Stimulated activated CD4-positive, alpha-beta T cell treated with anti-CD3 and anti-CD28 coated beads, Interleukin-12 subunit alpha, Interleukin-12 subunit beta, amount 100 ng/mL, for 48 hours (primary cell): ENCODE measurements at places on chromosomes 7 and 10.
A peak's percentile ranks its signal among the peaks of the same experiment; 100 is the strongest.

GRCh38 chr7:142776206-142776844 lies 5.6 kb downstream of the PRSS2 start:
- DNase-seq: no peak

DNA sequence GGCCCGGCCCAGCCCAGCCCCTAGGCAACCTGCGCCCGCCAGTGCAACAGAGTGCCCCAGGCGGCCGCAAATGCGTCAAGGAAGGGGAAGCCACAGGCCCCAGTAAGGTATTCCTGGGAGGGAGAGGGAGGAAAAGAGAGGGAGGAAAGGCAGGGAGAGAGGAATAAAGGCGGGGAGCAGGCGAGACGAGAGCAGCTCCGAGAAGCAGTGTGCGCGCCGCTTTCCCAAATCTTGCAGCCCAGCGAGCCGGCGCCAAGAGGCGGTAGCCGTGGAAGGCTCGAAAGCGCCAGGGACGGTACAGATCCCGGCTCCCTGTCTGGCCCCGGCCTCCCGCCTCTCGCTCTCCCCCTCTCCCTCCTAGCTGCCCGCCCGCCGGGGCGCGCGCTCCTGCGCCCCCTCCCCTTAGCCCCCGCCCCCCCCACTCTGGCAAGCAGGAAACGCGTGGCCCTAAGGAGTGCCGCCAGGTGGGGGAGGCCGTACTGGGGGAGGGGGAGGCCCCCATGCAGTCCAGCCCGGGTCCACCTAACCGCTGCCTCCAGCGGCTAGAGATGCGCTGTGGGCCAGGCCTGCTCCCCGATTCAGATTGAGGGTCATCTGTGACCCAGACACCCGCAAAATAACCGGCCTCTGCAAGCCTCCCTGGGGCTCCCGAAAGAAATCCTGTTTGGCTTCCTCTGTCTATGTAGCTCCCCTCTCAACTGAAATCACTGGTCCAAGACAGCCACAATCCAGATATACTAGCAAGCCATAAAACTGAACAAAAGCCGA lies 4.3 kb downstream of the HOXA10 start:
- DNase-seq: no peak

GRCh38 chr7:30070052-30070451 lies 41.8 kb downstream of the PLEKHA8 start:
- DNase-seq: no peak

DNA sequence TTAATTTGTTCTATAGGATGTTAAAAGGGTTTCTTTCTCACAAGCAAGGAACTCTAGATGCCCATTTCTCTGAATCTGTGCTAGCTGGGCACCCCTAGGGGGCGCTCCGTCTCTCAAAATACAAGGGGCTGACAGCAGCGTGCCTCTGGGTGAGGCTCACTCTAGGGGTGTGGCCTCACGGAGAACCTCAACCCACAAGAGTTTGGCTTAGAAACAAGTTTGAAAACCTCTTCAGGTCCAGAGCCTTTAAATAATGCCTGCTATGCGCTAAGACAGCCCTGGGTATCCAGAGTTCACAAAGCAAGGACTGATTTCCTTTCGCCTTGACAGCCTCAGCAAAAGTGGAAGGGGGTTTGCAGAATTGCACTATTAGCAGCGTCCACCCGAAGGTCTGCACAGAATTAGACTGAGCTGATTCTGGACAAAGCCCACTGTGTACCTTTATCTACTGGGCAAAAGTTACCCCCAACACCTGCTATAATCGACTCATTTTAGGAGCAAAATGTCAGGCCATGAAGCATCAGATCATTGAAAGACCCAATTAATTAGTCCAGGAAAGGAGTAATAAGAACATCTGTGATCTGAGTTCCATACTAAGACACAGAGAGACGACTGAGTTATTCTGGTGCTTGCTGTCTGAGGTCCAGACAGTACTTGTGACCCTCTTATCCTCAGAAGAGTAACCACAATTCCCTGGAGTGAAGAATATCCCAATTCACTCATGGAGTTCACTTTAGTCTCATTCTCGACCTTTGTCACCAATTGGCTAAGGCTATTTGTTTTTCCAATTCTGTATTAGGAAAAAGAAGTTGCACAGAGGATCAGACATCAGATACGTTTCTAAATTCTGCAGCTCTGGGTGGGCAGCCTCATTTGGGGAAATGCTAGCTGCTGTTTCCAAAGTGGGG lies 574 bp upstream of the CPED1 start:
- DNase-seq: peak; percentile 79

GRCh38 chr7:117411539-117411938 lies 15.8 kb downstream of the ASZ1 start:
- no peak for DNase-seq

- DNase-seq: no peak
Measured at GRCh38 chr10:79179164-79179956, 110.6 kb downstream of the ZMIZ1 start.

DNA sequence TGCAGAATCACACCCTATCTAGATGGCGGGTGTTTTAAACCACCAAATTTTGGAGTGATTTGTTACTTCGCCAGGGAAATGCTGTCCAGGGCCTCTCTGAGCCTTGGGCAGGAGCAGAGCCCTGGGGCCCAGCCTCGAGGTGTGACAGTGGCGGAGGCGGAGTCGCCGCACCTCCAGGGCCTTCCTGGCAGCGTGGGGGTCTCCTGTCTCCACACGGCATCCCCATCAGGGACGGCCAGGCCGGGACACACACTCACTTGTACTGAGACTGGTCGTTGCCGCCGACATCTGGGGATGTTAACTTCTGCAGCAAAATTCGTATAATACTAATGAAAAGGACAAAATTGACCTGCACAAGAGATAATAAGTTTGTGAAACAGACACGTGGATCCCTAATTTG lies 110.7 kb downstream of the VIPR2 start:
- DNase-seq: no peak

DNA sequence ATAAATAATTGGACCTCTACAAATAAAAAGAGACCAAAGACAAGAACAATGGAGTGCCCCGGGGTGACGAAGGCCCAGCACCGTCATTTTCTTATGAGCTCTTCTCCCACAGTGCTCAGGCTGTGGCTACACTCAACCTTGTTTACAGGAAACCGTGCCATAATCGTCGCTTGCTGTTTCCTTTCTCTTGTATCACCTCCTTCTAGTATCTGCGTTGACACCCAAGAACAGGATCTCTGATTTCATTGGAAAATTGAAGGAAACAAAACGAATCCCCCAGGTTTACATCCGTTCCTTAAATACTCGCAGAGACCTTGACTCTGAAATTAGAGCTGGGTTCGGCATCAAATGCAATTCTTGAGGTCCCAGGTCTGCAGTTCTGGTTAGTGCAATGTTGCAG lies 1.7 kb upstream of the IGFBP3 start:
- DNase-seq: no peak
